ENCODE measurements at places on chromosomes 7 and 10. TPM values are rescaled to one million over a fixed set of nuclear protein-coding genes. Genes with fewer than 3 reads are reported as not detected.

GRCh38 chr10:98276311-98276710, 8.3 kb upstream of the LOXL4 start:
- ATAC-seq = no peak

Gene RAB19
- total RNA-seq = 0.20 TPM

Gene KCP
- total RNA-seq = 1.8 TPM

DNA sequence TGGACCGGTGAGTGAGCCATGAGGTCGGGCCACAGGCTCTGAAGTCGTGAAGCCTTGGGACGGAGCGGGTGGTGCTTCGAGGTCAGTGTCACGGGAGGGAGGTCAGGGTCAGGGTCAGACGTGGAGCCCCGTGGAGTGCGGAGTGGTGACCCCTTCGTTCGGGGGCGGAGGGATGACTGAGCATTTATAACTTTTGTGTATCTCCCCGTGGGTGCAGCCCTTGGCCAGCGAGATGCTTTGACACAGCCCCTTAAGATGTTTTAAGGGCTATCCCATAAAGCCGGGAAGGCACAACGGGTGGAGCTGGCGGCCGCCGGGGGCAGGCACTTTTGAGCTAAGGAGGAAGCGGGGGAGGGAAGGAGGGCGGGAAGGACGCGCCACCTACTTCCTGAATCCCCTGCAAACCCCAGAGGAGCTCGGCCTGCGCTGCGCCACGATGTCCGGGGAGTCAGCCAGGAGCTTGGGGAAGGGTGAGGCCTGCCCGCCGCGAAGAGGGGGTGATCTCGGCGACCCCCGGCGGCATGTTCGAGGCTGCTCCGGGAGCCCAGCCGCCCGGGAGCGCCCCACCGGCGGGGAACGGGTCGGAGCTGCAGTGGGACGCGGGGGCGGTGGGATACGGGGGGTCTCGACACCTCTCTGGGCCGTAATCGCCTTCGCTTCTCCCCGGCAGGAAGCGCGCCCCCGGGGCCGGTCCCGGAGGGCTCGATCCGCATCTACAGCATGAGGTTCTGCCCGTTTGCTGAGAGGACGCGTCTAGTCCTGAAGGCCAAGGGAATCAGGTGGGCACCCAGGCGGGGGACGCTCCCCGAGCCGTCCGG, at the start of gene GSTO1:
Gene GSTO1 (plus strand): TSS at position 400 of the 818 bp plus-strand sequence. CDS start 37 bp downstream, at position 437.
- peak; percentile 64 for ATAC-seq

Gene DNA2
- 4.6 TPM for total RNA-seq

Gene EZH2
- 13.4 TPM for total RNA-seq

DNA sequence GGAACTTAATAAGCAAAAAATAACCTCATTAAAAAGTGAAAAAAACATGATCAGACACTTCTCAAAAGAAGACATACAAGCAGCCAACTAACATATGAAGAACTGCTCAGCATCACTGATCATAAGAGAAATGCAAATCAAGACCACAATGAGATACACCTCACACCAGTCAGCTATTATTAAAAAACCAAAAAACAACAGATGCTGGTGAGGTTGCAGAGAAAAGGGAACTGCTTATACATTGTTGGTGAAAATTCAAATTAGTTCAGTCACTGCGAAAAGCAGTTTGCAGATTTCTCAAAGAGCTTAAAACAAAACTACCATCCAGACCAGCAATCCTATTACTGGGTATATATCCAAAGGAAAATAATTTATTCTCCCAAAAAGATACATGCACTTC, 513.3 kb downstream of the MDFIC start:
- no peak for ATAC-seq

- no peak for ATAC-seq
Observed at GRCh38 chr7:113122744-113123143, 4.4 kb upstream of the SMIM30 start.

Gene MRC1
- 1.2 TPM for total RNA-seq

DNA sequence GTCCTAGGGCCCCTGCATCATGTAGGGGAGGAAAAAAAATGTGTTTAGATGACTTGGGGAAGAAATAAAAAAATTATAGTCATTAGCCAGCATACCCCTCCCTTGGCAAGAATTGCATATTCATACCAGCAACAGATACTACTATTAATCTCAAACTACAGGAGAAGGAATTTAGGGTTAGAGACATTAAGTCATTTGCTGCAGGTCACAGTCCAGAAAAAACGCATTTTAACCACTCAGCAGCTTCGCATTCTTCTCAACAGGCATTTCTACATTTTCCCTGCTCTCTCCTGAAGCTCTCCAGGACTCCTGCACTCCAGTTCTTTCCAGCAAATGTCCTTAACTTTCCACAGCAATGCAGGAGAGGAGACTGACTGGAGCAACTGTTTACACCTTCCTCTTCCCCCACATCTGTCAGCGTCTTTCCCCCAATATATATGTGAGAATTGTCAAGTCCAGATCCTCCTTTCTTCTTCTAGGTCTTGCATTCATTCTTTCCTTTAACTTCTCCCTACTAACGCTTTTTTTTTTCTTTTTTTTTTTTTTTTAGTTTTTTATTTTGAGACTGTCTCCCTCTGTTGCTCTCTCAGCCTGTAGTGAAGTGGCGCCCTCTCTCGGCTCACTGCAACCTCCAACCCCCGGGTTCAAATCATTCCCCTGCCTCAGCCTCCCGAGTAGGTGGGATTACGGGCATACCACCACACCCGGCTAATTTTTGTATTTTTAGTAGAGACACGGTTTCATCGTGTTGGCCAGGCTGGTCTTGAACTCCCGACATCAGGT, 35.6 kb downstream of the PRPS1L1 start:
- no peak for ATAC-seq

- no peak for ATAC-seq
Observed at GRCh38 chr10:100174699-100175677, 10.8 kb downstream of the ERLIN1 start.

Gene LDB1
- 28.9 TPM for total RNA-seq

- ATAC-seq = no peak
Observed at GRCh38 chr7:123661765-123662164, 6.1 kb downstream of the LMOD2 start.

Gene MYPN
- total RNA-seq = 0.08 TPM

Gene PRLHR
- total RNA-seq = not detected

DNA sequence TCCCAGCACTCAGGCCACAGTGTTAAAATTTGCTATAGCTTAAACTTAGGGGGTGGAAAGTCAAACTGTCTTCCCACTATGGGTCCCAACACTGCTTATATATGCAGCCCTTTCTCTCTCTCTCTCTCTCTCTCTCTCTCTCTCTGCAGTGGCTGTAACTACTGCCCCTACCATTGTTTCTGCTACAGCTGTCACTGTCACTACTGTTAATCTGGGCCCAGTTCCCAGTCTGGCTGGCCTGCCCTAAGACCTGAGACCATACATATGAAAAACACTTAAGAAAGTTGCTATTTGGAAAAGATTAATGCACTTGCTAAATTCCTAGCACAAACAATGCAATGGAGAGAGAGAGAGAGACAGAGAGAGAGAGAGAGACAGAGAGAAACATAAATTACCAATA, 78.6 kb downstream of the THSD7A start:
- no peak for ATAC-seq

DNA sequence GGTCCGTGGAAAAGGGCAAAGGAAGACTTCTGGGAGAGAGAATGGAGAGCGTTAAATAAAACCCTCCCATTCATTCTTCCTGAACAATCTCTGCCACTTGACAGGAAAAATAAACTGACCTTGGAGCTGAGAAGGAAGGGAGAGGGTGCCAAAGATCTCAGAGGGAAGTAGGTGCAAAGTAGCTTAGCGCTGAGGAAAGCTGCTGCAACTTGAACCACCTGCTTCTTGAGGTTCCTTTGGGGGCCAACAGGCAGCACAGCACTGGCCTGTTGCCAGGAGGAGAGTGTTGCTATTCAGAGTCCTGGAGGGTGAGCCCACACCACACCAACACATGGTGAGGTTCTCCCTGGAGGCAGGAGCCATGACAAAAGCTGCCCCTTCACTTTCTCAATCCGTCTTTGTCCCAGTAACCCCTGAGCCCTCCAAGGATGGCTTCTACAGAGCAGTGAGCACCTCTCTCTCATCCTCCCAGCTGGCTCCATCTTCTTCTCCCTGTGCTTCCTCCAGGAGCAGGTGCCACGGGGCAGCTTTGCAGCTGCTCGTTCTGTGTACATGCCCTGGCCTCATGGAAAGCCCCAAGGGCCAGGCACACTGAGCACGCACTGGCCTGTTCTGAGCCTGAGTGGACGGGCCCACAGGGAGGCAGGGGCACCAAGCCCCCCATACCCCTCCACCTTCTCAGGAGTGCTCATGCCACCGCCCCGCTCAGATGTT, 101.3 kb downstream of the STRA8 start:
- no peak for ATAC-seq

DNA sequence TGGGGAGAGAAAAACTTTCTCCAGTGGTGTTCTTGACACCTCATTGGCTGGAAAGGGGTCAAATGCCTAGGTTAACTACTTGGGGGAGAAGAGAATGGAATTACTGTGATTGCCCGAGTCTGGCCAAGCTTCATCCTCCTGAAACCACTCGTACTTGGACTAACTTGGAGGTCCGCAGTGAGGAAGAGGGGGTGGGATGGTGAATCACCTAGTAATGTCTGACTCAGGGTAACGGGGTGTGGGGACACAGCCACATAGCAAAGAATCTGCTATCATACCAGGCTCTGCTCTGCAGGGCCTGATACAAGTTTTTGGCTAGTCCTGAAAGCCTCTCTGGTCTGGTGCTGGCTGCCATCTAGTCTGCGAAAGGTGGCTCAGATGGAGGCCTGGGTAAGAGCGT, 190.9 kb downstream of the RPS24 start:
- ATAC-seq = no peak

Gene LDB3
- total RNA-seq = 0.56 TPM

Gene FGFBP3
- total RNA-seq = 0.56 TPM

GRCh38 chr10:3865565-3865964, 80.6 kb upstream of the KLF6 start:
- ATAC-seq = no peak

Gene FOXP2
- 5.0 TPM for total RNA-seq

DNA sequence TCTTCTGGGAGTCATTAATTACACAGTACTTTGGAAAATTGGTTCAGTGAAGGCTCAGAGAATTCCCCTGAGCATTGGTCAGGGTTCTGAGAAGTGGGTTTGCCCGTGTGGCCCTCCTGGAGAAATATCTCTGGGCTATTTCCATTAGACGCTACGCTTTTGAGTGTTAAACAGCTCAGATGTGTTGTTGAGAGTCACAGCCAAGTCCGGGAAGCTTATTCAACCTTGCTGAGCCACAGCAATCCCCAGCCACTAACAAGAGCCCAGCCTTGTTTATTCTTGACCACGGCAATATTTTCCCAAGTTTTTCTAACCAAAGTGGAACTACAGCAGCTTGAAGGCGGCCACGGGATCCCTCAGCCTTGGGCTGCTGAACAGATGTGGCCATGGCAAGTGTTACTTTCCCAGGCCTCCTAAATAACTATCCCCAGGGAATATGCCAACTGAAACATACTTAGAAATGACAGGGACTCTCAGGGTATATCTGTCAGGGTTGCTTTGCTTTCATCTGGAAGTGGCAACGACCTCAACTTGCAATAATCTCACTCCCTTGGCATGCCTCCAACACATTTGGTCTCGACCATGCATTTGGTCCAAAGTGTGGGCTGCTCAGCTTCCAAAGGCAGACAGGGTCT, 214.7 kb downstream of the EMX2 start:
- ATAC-seq = no peak

- ATAC-seq = no peak
Observed at GRCh38 chr10:32393911-32394310, 47.0 kb upstream of the EPC1 start.

- ATAC-seq = no peak
Observed at GRCh38 chr10:72342911-72343310, 11.8 kb downstream of the DNAJB12 start.

GRCh38 chr10:21327289-21327993, 198.0 kb downstream of the SKIDA1 start:
- ATAC-seq = no peak

Gene CPA4
- total RNA-seq = 9.4 TPM

Gene GNAT3
- not detected for total RNA-seq

DNA sequence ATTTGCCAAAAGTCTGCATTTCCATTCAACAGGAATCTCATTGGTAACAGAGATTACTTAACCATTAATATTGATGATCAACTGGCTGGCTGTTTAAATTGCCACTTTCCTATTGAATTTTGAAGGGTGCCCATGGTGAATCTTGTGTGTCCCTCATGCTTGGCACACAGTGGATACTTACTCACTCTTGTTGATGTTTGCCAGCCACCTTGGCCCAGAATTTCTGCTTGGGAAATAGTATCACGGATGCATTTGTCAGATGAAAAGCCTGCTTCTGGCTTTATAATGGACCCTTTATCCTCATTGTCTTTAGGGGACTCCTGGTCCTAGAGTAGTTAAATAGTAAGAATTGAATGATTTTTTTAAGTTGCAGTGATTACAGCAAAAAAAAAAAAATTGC, 52.0 kb downstream of the MMRN2 start:
- ATAC-seq = no peak

GRCh38 chr7:67359900-67360299, 363.3 kb downstream of the TYW1 start:
- ATAC-seq = no peak

GRCh38 chr10:11035301-11035991, 17.8 kb downstream of the CELF2 start:
- peak; percentile 66 for ATAC-seq

DNA sequence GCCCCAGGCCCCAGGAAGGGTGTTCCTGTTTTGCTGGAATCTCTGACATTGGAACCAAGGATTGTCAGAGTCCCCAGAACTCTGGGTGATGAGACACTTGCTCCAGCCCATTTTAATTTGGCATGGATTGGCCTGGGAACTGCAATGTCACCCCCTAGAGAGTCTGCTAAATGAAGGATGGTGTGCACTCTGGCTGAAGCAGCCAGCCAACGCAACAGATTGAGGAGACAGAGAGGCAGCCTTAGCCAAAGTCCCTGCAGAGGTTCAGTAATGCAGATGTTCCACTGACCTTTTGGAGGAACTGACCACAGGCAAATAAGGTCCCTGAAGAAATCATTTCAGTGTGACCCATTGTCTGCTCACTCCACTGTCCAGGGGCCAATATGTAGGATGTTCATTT, 13.4 kb downstream of the LRRC18 start:
- ATAC-seq = no peak

DNA sequence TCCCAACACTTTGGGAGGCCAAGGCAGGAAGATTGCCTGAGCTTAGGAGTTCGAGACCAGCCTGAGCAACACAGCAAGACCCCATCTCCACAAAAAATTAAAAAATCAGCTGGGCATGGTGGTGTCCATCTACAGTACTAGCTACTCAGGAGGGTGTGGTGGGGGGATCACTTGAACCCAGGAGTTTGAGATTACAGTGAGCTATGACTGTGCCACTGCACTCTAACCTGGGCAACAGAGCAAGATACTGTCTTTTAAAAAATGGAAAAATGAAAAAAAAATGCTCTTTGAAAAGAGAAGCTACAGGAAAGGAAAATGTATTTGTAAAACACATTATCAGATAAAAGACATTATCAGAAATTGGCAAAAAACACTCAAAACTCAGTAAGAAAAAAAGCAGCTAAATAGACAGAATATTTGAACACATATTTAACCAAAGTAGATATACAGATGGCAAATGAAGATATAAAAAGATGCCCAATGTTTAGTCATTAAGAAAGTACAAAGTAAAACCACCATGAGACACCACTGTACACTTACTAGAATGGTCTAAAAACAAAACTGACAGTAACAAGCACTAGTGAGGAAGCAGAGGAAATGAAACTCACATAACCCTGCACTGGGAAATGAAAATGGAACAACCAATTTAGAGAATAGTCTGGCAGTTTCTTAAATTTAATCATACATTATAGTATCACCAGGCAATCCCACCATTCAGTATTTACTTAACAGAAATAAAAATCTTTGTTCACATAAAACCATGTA, 40.5 kb downstream of the NRBF2 start:
- no peak for ATAC-seq

Gene VAX1
- total RNA-seq = 0.12 TPM
